ENCODE measurements at places on chromosomes 12 and 14.

GRCh38 chr12:45732250-45732649 is 2.7 kb downstream of the ARID2 start:
- peak; percentile 31 for DNase-seq

DNA sequence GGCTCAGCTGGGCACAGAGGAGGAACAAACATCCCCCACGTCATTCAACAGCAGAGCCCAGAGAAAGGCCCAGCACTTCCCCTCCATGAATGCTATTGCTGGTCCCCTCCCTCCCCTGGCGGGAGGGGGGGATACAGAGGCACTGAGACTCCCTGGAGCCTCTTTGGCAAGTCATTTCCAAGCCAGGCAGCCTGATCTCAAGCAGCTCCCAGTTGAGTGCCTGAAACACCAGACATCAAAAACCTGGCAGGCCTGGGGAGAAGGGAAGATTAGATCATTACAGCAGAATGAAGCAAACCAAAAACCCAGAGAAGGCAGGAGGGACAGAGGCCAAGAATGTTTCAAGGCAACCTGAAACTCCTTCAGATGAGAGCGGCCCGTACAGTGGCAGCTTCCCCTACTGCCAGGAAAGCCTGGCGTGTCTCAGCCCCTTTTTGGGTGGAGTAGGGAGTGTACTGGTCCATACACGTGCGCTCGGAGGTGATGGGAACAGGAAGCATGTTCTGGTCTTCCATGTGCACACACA is 92.1 kb downstream of the LRRC74A start:
- DNase-seq, result peak; percentile 77

- peak; percentile 66 for DNase-seq
Observed at GRCh38 chr14:42224053-42224888, 617.6 kb downstream of the LRFN5 start.

- no peak for DNase-seq
Observed at GRCh38 chr12:131882804-131883520, 11.5 kb upstream of the ULK1 start.

- DNase-seq, result peak; percentile 100
Observed at GRCh38 chr12:58310809-58311622, 369.6 kb downstream of the ATP23 start.

DNA sequence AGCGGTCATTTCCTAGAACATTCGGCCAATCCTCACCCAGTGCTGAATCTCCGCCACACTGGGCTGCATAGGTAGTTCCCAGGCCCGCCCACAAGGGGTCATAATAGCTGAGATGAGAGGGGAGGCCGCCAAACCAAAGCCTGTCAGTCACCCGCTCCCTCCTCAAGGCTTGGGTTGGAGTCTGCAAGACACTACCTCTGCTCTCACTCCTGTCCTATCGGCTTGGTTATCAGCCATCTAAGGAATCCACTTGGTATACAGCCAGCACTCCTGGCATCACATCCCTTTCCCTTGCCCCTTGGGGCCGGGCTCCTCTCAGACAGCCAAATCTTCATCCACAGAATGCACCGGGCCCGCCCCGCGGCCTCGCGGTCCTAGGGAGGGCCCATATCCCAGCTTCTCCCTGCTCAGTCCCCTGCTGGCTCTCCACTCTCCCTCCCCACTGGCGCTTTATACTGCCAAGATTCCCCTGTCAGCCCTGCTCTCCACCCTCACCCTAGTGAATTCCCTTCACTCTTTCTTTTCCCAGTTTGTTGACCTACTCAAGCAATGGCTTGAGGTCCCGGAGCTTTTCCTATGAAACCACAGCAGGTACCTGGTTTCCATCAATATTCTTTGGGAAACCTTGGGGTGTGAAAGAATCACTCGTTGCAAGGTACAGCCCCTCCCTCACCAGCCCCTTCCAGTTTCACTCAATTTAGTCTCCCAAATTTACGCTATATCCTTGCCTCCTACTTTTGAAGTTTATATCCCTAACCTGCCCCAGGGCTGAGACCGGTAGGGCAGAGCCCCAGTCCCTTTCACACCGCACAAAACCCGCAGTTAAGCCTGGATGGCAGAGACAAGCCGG is 1.4 kb downstream of the IFFO1 start:
- DNase-seq, result peak; percentile 79

DNA sequence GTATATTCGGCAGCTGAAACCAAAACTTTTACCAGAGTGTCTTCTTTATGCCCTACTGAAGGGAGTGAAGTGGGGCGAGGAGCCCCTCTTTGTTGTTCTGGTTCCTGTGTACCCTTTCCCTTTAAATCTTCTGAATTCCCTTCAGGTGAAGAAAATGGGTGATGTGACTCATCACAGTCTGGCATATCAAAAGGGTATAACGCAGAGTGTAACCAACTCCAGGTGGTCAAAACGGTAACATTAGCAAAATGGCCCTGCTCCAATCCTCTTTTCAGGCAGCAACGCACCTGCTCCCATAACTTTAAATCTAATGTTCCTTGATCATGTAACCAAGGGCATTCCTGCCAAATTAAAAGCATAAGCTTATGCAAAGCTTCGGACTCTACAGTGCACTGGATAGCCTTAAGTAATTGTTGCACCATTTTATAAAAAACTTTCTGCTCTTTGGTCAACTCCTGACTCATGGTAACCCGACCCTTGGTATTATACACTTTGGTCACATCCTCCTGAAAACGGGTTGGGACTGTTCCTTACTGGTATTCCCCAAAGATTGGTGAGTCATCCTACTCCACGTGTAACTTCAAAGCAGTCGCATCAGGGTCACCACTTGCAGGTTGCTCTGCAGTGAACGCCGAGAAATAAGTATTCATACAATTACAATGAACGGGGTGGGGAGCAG is 83.1 kb downstream of the KCNMB4 start:
- DNase-seq, result no peak

DNA sequence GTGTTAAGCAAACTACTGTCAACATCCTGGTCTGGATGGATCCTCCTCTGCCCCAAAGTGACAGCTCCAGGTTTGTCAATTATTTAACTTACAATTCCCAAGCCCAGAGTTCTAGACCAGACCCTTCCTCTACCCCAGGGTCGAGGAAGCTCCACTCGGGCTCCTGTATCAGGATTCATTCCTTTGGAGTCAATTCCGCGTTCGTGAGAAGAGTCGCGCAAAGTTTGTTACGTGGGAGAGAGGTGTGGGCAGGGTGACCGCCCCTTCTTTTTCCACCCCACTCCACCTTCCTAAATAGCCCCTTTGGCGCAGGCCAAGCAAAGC is 479 bp downstream of the SEL1L start:
- DNase-seq, result no peak

- DNase-seq, result no peak
Observed at GRCh38 chr12:31872831-31873604, 86.2 kb upstream of the RESF1 start.

GRCh38 chr12:13534645-13535398 is 338.3 kb downstream of the EMP1 start:
- peak; percentile 8 for DNase-seq

DNA sequence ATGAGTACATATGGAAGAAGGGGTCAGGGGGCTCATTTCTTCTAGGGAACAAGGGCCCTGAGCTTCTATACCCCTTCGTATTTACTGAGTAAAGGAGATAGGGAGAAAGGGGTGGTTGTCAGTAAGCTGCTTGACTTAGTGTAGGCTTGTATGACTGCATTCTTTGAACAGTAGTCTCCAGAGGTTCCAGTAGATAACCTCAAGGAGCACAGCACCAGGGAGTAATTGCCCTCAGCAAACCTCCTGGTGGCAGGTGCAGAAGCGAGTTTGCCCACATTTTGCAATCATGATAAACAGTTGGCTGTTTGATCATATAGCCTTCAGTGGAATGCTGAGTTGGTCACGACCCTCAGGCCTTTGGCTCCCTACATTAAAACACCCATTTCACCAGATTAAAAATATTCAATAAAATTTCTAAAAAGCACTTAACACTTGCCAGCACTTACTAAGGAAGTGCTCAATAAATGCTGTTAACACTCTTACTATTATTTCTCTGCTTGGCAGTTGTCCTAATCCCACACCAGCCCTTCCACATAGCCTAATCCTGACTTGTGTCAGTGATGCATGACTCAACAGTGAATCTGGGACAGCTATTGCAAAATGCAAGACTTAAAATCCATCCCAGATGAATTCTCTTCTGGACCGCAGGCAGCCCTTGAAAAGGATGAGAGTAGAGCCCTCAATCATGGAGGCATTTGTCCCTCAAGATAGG is 3.7 kb upstream of the DHRS4L2 start:
- peak; percentile 99 for DNase-seq

DNA sequence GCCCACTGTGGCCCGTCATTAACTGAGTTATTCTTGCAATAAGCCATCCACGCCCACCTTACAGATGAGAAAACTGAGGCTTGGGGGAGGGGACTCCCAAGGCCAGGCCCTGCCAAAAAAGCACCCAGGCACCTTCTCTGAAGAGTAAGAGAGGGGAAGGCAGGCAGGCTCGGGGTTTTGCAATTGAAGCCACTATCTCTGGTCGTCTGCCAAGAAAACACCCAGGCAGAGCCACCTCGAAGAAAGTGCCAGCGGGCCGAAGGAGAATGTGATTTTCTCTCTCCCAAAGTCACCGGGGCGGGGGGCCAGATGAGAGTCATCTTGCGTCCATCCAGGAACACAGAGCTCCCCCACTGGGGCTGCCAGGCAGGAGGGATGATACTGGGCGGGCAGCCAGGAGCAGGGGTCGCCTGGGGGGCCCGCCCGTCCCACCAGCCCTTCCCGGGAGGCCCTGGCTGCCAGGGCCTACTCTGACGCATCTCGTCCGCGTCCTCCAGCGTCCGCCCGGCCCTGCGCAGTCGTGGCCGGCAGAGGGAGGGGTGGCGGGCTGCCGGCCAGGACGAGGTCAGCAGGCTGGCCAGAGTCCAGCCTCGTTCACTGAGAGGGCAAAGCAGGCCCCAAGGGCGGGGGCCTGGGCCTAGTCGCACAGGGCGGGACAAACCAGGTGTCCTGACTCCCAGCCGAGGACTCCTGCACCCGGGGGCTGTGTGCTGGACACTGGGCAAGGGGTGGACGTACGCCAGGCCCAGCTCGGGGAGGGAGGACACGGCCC is 74.3 kb downstream of the RFLNA start:
- peak; percentile 93 for DNase-seq

DNA sequence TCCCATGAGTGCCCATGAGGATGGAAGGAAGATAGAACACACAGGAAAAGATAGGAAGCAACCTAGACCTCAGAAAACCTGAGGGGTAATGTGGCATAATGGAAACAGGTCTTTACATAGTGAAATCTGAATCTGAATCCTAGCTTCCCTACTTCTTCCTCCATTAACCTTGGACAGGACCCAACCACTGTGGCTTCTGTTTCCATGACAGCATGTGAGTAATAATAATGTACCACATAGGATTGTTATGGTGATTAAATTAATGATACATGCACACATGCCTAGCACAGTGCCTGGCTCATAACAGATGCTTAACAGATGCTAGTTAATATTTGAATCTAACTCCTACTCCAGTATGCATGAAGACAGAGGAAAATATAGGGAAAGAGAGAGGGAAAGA is 11.2 kb downstream of the TTC9 start:
- peak; percentile 9 for DNase-seq
